ENCODE measurements at places on chromosomes 11 and 22.

DNA sequence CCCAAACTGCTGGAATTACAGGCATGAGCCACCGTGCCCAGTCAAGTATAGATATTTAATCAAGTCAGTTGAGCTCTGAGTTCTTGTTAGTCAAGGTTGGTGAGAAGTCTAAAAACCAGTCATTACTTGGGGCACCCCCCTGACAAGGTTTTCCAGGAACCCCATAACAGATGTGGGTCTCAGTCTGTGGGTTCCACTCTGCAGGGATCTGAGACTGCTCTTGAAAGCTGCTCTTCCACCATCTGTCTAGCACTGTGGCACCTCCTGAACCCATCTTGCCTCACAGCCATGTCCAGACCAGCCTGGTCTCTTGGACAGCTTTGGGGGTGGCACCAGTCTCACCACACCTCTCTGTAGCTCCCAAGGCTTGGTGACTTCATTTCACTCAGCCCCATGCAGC, 44.3 kb upstream of the PLET1 start:
- no peak for DNase-seq

DNA sequence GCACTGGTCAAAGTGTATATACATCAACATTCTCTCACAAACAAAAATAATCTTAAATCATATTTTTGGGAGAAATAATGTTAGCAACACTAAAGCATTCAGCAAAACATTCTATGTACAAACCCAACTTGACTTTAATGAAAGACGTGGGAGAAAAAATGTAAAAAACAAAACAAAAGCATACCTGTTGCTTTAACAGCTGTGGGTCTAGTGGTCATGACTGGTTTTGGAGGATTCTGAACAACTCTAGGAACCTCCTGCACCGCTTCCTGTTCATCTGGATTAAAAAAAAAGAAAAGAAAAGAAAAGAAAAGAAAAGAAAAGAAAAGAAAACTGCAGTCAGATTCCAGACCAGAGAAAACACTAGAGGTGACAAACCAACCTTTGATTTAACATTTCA, 2.1 kb downstream of the FNBP4 start:
- DNase-seq: no peak

DNA sequence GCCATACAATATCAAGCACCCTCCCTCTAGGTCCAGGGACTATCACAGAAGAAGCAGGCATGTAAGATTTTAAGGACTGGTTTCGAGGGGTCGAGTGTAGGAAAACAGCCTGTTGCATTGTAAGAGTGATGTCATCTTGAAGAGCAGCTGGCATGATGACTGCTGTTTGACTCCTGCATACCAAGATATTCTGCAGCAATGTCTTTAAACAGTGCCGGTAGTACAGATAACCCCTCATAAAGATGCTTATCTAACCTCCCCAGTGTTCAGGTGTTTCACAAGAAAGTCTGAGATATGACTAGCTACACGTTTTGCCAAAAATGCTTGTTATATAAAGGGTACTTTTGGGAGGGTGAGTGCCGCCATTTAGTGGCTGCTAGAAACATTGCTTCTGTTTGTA, 12.0 kb downstream of the FAM111A start:
- DNase-seq: no peak

DNA sequence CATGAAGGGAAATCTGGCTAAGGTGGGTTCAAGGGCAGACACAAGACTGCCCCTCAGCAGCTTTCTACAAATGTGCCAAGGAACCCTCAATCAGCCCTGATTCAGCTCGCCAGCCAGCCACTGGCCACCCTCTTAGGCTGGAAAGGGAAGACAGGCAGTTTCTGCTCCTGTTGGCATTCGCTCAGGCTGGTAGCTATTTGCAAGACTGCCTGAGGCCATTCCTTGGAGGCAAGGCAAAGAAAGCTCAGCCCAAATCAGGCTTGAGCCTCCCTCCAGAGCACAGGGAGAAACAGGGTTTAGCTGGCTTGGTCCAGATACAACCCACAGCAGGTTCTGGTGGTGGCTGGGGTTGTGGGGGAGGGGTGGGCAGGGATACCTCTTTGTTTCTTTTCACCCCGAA, 19.2 kb downstream of the TP53I11 start:
- no peak for DNase-seq

DNA sequence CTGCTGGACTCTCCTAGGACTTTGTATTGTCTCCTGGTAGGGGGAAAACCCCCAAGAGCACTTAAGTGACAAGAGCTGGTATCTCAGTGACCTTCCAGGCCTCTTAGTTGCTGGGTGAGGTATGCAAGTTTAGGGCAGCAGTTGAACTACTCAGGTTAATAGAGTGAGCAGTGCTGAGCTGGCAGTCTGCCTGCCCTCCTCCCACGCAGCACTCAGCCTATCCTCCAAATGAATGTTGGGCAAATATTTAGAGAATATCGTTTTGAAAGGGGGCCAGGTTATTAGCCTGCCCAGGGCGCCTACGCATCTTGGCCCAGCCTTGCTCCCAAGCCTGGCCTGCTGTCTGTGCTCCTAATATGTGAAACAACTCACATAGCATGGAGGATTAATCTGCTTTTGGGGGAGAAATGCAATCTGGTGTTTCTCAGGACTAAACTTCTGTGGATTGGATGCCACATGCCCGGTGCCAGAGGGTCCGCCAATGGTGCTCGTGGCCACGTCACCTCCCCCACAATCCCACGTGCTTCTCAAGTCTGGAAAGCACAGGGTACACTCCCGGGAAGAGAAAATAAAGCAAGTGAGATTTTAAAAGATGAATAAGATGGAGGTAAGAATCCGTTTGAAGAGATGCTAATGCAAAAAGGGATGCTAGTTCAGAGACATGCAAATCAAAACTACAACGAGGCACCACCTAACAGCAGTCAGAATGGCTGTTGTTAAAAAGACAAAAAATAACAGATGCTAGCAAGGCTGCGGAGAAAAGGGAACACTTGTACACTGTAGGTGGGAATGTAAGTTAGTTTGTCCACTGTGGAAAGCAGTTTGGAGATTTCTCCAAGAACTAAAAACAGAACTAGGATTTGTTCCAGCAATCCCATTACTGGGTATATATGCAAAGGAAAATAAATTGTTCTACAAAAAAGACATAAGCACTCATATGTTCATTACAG, 67.7 kb downstream of the SPON1 start:
- no peak for DNase-seq

DNA sequence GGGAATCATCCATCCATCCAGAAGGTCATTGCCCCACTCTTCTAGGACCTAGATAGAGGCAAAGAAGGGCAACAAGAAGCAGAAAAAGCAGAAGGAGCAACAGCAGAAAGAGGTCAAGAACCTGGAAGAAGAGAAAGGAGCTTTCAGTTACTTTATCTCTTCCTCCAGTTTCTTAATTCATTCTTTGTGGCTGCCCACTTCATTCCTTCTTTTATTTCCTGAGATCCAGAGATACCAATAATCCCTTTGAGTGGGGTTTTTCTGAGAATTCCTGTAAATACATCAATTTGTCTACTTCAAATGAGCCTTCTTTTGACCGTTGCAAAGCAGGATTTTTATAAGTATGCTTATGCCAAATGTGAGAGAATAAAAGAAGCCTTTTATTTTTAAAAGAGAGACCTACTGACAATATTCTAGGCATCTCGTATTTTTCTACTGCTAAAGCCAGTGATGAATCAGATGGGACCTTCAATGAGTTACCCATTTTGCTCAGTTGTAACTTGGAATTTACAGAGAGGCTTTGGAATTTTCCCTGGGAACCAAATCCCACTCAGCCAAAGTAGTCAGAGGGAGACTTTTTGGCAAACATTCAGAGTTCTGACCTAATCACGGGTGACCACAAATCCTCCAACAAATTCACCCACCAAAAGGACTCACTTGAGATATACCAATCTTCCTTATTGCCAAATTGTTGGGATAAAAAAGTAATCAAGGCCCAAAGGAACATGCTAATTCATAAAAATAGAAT, 54.9 kb downstream of the ZC3H12C start:
- DNase-seq: no peak

DNA sequence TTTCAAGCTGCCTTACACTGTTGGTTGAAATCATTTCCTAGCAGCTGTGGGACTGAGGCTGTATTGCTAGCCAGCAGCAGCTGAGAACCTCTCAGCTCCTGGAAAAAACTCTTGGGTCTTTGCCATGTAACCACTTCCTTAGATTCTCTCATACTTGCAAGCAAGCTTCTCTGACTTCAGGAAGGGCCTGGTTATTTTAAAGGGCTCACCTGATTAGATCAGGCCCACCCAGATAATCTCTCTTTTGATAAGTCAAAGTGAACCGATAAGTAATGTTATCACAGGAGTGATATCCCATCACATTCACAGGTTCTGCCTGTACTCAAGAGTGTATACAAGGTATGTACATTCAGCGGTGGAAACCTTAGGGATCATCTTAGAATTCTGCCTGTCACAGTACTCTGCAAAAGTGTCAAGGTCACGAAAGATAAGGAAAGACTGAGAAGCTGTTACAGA, 7.4 kb upstream of the CLPB start:
- no peak for DNase-seq

- DNase-seq: no peak
Measured at GRCh38 chr11:82909015-82909640, 7.6 kb downstream of the DDIAS start.

DNA sequence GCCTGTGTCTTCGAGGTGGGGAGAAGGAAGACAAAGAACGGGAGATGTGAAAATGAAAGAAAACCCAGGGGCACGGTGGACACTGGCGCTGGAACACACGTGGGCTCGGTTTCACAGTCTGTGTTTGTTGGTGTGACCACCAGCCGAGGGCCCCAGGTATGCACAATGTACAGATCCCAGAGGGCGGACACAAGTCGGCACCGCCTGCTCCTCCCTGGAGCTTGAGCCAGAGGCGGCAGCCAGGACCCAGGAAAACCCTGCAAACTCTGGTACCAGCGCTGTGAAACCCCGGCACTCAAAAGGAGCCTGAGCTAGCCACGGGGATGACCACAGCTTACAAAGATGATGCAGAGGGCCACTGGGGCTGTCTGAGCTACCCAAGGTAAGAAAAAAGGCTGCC, 105.0 kb downstream of the SHANK2 start:
- DNase-seq: no peak

DNA sequence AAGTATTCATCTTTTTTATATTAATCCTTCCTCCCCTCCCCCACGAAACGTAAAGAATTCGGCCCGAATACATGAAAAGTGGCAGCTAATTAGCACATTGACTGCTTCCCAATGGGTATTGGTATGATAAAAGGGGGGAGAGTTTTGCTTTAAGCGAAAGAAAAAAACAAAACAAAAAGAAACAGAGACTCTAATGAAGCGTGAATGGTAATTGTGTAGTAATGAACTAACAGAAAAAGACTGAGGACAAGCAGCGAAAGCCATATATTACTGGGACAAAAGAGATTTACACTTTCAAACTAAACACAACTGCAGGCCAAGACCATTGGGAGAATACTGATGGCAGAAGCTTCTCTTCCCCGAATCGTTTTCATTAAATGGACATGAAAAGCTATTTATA, 2.5 kb downstream of the DBX1 start:
- DNase-seq: no peak

DNA sequence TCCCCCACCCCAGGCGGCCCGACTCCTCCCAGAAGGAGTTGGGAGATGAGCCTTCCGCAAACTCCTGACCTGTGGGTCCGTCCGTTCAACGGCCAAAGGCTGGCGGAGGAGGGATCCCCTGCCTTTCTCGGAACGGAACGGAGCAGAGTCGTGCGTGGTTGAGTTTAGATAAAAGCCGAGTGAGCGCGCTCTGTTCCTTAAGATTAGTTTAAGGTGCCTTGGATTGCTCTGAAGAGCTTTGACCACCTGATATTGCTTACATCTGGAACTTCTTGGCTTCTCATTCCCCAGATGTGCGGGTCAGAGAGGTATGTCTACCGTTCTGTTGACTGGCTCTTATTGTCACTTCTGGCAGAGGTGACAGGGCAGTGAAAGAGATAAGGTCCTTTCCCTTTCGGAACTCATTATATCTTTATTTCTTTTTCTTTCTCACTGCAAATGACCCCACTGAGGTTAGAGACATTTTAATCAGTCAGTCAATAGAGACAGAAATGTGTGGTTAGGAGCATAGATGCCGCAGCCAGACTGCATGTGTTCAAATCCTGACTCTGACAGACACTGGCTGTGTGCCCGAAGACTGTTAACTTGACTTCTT, at the start of gene TRIM6:
TSS of gene TRIM6 (plus strand) at position 31 of the 595 bp plus-strand sequence. CDS start at position 292, 261 bp downstream.
- peak; percentile 49 for DNase-seq

DNA sequence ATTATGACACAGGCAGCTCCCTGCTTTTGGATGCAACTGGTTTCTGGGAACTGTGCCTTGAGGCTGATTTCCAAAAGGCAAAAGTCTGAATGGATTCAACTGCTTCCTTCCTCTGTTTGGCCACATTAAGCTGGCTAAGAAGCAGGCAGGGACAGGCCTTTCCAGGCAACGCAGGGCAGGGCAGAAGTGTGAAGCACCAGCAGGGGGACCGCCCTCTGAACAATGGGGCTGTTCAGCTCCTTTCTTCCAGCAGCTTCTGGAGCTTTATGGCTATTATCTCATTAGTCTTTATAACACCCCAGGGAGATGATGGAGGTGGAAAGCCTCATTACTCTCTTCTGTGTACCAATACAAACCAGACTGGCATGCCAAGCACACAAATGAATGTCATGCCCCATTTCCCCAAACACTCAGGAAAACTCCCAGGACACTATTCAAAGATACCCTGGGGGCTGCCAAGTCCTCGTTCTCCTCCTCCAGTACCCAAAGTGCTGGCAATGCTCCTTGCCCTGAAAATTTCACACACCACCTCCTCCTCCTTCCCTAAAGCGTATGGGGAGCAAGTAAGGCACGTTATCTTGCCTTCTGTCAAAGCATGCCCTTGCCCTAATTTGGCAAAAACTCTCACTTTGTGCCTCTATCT, 21.3 kb downstream of the MORC2 start:
- DNase-seq: no peak

DNA sequence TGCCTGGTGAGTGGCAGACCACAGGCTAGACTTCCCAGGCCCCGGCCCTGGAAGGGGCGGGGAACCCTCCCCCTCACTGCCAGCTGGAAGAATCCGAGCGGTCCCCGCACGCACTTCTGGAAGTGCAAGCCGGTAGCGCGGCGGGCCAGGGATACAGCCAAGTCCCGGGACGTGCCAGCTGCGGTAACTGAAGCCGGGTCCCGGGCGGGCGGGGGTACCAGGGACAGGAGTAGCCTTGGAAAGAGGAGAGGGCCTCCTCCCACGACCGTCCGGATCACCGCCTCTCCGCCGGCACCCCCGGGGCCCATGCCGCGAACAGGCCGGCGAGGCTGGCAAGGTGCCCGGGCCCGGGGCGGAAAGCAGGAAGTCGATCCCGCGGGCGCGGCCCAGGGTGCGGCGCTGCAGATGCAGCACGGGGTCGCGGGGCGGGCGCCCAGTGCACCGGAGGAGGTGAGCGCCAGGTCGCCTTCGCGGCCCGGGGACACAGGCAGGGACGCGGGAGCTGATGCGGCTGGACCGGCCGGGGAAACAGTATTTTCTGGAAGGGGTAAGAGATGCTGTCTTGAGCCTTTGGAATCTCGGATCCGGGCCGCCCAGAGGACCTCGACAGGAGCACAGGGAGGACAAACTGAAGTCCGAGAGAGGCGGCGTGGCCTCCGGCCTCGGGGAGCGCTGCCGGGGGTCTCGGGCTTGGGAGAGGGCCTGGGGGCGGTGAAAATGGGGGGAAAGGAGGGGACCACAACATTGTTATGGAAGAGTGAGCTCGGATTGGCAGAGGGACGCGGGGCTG, 783 bp upstream of the SLC35C1 start:
- DNase-seq: peak; percentile 33

- no peak for DNase-seq
Measured at GRCh38 chr11:1948389-1948788, 1.3 kb downstream of the MRPL23 start.

GRCh38 chr11:5038341-5038740, 8.0 kb upstream of the OR52J3 start:
- DNase-seq: no peak

- no peak for DNase-seq
Measured at GRCh38 chr11:126190792-126191191, 20.7 kb downstream of the RPUSD4 start.

- DNase-seq: peak; percentile 18
Measured at GRCh38 chr11:69912911-69913451, 93.8 kb upstream of the FGF3 start.
